ENCODE measurements at places on chromosomes 16 and 17. TPM values are rescaled to one million over a fixed set of nuclear protein-coding genes. Genes with fewer than 3 reads are reported as not detected.

The CASKIN1 gene
- polyA plus RNA-seq, result 0.96 TPM

DNA sequence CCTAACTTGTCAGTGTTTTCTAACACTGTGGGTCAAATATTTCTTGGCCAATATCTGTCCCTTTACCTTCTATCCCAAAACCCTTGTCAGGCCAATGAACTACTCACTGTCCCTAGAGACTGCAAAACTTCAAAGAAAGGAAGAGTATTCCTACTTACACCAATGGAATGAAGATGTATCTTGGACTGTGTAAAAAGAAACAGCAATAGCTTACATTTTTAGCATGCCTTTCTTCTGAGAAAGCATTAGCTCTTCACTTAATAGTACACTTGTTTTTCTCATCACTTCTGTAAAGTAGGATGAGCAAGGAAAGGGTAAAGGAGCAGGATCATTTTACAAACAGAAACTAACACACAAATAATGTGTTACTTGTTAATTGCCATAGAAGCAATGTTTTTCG lies 73.9 kb downstream of the STH start:
- no peak overlapping the region for H3K4me3 ChIP-seq
- H3K4me1 ChIP-seq, result no peaks in the 10 kb centered on the region
- H3K27me3 ChIP-seq, result no peaks in the 10 kb centered on the region
- H3K27ac ChIP-seq, result no peak overlapping the region
- no peak for DNase-seq
- peaks cover 2% of the 10 kb centered on the region for H3K36me3 ChIP-seq

GRCh38 chr17:71632328-71632727 lies 488.5 kb upstream of the SOX9 start:
- H3K36me3 ChIP-seq, result no peaks in the 10 kb centered on the region
- no peak overlapping the region for H3K27ac ChIP-seq
- no peaks in the 10 kb centered on the region for H3K27me3 ChIP-seq
- peaks cover 18% of the 10 kb centered on the region for H3K4me1 ChIP-seq
- no peak overlapping the region for H3K4me3 ChIP-seq
- DNase-seq, result peak; percentile 53

GRCh38 chr17:21030375-21030774 lies 12.4 kb downstream of the USP22 start:
- H3K36me3 ChIP-seq, result peaks cover 45% of the 10 kb centered on the region
- no peak overlapping the region for H3K27ac ChIP-seq
- H3K27me3 ChIP-seq, result no peaks in the 10 kb centered on the region
- no peak overlapping the region for H3K4me3 ChIP-seq
- H3K4me1 ChIP-seq, result no peaks in the 10 kb centered on the region
- no peak for DNase-seq

The NPIPA5 gene
- 19.6 TPM for polyA plus RNA-seq

The ENKD1 gene
- 12.1 TPM for polyA plus RNA-seq

- peaks cover 46% of the 10 kb centered on the region for H3K4me1 ChIP-seq
- DNase-seq, result peak; percentile 53
- H3K36me3 ChIP-seq, result no peaks in the 10 kb centered on the region
- no peak overlapping the region for H3K4me3 ChIP-seq
- H3K27ac ChIP-seq, result no peak overlapping the region
Observed at GRCh38 chr17:50423553-50424159, 2.4 kb upstream of the ACSF2 start.

GRCh38 chr17:79851461-79851817 lies 12.2 kb upstream of the CBX4 start:
- H3K27me3 ChIP-seq, result no peaks in the 10 kb centered on the region
- H3K27ac ChIP-seq, result peak overlapping the region; percentile 60
- H3K4me3 ChIP-seq, result no peak overlapping the region
- H3K4me1 ChIP-seq, result peaks cover 42% of the 10 kb centered on the region
- peak; percentile 50 for DNase-seq

- peaks cover 46% of the 10 kb centered on the region for H3K4me1 ChIP-seq
- DNase-seq, result no peak
- peaks cover 40% of the 10 kb centered on the region for H3K36me3 ChIP-seq
Observed at GRCh38 chr16:29806641-29807425, 504 bp downstream of the MAZ start.

The ACSM5 gene
- polyA plus RNA-seq, result 0.48 TPM

The NOTUM gene
- 4.1 TPM for polyA plus RNA-seq

The ADAP2 gene
- polyA plus RNA-seq, result 4.9 TPM

The HOXB4 gene
- 5.9 TPM for polyA plus RNA-seq

DNA sequence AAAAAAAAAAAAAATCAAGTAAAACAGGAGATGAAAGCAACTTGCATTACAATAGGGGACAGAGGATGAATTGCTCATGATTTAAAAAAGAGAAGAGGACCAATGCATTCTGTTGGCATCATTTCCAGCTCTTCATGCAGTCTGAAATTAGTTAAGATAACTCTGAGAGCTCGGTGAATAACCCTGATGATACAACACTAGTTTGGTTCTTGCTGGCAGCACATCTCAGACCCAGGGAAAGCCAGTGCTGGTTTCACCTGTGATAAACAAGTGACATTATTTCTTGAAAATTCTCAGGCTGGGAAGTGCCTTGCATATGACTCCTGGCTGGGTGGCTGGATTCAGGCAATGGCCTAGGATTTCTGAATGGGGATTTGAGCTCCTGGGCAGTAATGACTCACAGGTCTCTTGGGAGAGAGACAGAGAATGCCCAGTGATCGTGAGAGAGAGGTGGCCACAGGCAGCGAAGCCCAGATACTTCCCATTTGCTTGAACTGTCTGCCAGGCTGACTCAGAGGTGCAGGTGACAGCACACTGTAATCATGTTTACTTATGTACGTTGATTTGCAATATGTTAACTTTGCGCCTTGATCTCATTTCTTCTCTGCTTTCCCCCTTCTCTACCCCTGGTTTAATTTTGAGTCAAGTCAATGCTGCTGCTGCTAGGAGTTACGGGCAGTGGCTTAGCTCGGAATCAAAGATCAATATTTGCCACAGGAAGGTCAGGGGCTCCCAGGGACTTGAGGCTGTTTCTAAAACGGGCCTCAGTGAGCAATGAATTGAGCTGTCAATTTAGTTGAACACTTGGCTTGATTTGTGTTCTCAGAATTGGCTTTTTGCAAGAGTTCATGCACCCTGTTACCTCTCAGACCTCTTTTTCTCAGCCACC lies 27.1 kb downstream of the ARSG start:
- H3K4me1 ChIP-seq, result no peaks in the 10 kb centered on the region
- H3K36me3 ChIP-seq, result no peaks in the 10 kb centered on the region
- no peak overlapping the region for H3K4me3 ChIP-seq
- peaks cover 2% of the 10 kb centered on the region for H3K27me3 ChIP-seq
- no peak for DNase-seq
- H3K27ac ChIP-seq, result no peak overlapping the region

Measured in large intestine (tissue), 12 donors.